ENCODE measurements at places on chromosomes 4 and X.

DNA sequence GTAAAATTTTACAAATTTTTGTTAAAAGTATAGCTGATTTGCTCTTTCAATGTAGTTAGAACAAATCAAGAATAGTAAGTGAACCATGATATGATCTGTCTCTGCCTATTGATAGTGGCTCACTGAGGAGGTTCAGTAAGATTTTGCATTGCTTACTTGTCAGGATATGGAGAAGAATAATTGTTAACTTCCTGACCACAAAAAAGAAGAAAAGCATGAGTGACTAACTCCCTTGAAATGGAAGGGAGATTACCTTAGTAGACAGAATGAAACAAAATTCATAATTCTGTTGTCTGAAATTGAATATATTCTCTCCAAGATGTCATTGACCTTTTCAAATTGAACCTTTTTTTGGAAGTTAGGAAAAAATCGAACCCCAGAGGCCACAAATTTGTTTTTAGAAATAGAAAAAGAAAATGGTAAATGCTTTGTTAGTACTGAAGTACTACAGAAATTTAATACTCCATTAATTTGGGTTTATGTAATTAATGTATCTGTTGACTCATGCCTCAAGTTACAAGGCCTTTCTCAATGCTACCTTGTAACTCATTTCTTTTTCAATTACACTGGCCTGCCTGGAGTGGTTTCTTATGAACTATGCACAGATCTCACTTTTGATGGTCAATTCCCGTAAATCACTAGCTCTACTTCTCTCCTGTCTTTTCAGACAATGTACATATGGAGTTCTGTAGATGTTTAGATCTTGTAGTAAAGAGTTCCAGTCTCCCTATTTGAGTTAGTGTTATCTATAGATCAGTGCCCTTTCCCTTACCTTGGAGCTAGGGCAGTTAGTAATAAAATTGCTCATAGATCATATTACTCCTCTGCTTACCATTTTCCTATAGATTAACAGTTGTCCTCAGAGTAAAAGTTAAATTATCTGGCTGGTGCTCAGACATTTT is 139.3 kb downstream of the TLL1 start:
- DNase-seq, result no peak

DNA sequence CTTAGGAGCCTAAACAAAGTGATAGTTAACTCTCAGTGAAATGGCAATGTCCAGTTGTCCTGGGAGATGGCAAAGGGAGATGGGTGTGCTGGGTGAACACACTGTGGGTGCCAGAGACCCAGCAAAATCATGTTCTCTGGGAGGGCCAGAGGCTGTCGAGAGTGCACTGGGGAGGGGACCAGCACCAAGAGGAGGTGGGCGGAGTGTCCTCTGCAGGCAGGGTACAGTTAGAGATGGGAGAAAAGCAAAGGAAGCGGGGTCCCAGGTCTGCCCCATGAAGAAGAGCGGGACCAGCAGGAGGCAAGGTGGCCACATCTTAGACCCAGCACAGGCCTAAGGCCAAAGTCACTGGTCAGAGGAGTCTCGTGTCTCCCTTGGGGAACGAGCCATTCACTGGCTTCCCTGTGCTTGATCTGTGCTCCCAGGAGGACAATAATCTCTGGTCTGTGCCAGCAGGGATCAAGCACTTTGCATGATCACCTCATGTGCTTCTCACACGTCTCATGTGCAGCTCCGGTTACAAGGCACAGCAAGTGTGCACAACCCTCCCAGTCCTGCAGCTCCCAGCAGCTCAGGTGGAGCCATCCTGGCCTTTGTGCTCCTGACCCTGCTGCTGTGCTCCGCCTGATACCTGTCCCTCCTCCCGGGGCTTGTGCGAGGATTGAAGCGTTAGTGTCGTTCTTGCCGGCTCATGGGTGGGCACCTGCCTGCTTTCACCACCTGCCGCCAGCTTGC is 100.9 kb downstream of the FAM53A start:
- DNase-seq, result no peak

- no peak for DNase-seq
Observed at GRCh38 chrX:7088968-7089615, 58.4 kb upstream of the STS start.

DNA sequence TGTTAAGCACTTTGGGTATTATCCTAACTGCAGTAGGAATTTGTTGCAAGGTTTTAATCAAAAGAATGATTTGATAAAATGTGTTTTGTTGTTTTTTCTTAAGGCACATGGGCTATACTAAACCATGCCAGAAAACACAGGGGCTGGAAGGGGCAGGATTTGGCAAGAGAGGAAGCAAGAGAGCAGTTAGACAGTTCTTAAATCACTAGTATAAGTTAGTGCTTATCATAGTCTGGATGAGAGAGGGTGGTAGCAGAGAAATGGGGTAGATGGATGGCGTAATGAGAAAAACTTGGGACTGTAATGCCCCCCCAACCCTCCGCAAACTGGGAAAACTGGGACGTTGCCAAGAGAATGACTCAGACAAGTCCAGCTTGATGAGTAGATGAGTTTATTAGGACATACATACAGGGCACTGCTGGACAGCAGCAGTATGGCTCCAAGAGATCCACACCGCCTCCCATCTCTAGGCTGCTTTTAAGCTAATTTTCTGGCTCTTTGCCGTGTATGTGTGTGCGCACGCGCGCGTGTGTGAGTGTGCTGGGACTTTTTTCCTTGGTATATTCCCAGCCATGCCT is 151.5 kb downstream of the PDLIM5 start:
- peak; percentile 43 for DNase-seq

DNA sequence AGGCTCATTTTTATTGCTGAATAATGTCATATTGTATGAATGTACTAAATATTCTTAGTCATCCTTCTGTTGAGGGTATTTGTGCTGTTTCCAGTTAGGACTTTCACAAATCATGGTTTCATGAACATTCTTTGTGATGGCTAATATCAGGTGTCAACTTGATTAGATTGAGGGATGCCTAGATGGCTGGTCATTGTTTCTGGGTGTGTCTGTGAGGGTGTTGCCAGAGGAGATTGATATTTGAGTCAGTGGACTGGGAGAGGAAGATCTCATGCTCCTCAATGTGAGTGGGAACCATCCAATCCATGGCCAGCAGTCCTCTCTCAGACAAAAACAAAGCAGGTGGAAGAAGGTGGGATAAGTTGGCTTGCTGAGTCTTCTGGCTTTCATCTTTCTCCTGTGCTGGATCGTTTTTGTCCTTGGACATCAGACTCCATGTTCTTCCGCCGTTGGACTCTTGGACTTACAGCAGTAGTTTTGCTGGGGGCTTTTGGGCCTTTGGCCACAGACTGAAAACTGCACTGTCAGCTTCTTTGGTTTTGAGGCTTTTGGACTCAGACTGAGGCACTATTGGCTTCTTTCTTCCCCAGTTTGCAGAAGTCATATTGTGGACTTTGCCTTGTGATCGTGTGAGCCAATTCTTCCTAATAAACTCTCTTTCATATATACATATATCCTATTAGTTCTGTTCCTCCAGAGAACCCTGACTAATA is 11.9 kb upstream of the HS3ST1 start:
- DNase-seq, result no peak

- no peak for DNase-seq
Observed at GRCh38 chr4:168154546-168155277, 62.4 kb downstream of the ANXA10 start.

DNA sequence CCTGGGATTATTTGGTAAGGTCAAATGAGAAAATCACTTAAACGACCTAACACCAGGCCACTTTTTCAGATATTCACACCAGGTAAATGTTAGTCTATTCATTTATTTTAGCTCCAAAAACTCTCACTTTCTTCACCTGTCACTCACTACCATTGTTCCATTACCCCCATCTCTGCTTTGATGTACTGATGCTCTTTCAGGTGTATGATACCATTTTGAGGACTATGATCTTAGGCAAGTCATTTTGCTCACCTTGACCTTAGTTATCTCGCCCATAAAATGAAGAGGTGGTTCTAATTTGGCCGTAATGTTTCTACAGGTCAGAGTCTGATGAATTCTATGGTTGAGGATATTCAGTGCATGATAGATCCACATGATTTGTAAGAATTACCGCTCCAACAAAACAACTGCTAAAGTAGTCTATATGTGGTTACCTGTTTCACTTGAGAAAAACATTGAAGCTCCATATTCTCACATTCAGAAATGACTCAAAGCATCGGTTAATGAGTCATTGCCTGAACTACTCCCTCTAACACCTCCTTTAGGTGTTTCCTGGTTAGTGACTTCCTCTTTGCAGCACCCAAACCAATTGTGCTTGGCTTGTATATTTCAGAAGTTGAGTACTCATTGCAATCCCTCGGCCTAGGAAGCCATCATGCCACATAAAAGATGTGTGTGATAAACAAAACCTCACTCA is 4.5 kb downstream of the DTHD1 start:
- DNase-seq, result no peak

DNA sequence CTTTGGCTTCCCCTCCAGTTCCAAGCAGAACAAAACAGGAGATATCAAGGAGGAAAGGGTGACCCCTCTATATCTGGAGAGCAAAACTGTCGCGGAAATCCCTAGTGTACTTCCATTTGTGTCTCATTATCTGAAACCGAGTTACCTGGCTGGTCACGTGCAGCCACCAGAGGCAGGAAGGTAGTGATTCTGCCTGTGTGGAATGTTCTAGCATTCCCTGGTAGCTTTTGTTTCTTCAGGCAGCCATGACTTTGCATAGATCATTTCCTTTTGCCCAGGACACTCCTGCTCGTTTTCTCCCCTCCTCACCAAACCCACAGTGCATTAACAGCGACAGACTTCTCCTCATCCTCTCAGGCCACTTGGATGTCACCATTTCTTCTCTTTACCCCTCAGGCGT is 107.9 kb downstream of the PTTG2 start:
- no peak for DNase-seq

DNA sequence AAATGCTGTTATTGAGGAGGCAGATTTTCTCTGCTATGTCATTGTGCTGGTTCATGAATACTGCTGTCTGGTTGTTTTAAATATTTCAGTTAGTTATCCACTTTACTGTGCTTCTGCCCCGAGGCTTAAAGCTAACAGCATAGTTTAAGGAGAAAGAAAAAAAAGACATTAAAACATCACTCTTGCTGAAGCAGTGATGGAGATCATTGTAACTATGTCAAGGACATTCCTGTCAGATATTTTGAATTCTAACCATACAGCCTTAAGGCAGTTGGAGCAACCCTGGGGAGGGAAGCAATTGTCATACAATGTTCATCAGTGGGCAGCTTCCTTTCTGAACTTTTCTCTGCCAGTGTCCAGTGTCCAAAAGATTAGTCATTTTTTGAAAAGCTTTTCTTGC is 199.0 kb upstream of the DDX53 start:
- peak; percentile 0 for DNase-seq

DNA sequence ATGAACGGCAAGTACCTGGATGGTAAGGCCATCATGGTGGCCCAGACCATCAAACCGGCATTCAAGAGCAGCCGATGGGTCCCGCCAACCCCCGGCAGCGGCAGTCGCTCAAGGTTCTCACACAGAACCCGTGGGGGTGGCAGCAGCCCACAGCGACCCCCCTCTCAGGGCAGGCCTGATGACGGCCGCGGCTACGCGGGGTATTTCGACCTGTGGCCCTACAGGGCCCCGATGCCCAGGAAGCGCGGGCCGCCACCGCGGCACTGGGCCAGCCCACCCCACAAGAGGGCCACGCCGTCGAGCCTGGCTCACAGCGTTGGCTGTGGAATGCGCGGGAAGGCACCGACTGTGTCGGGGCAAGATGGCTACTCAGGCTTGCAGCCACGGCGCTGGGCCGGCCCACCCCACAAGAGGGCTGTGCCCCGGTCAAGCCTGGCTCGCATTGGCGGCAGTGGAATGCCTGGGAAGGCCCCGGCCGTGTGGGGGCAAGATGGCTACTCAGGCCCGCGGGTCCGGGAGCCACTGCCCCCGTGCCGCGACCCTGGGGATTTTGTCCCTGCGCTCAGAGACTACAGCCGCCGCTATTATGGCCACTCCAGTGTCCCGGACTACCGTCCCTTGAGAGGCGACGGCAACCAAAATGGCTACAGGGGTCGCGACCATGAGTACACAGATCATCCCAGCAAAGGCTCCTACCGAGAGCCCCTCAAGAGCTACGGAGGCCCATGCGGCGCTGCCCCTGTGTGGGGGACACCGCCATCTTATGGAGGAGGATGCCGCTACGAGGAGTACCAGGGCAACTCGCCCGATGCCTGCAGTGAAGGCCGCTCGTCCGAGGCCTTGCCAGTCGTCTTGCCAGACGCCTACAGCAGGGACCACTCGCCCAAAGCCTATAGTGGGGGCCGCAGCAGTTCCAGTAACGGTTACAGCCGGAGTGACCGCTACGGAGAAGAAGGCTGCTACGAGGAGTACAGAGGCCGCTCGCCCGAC is 731 bp downstream of the RBMXL3 start:
- DNase-seq, result no peak

DNA sequence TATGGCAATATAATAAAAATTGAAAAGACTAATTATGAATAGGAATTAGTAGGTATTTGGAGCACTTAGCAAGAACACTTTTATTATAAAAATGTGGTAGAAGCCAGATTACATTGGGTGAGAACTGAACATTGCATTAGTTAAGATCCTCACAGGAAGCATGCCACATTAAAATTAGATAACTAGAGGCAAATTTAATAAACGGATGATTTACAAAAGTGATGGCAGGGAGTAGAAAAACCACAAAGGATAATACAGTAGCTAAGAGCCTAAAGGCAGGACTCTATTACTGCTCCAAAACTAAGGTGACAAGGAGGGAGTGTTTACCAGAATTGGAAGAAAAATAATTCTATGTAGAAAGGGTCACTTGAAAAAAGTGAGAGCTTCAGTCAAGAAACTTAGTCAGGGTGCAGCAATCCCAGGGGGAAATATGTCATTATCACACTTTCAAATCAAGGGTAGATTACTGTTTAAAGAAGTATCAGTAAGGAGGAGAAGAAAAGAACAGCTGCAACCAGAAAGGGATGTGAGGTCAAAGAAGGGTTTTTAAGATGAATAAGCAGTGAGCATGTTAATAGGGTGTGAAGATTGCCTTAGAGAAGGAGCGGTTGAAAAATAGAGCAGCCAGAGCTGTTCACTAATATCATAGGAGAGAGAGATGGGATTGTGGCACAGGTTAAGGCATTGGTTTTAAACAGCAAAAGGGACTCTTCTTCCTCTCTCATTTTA is 84.6 kb downstream of the NDST4 start:
- DNase-seq, result no peak

- no peak for DNase-seq
Observed at GRCh38 chrX:134886002-134886596, 104.7 kb upstream of the SMIM10 start.

DNA sequence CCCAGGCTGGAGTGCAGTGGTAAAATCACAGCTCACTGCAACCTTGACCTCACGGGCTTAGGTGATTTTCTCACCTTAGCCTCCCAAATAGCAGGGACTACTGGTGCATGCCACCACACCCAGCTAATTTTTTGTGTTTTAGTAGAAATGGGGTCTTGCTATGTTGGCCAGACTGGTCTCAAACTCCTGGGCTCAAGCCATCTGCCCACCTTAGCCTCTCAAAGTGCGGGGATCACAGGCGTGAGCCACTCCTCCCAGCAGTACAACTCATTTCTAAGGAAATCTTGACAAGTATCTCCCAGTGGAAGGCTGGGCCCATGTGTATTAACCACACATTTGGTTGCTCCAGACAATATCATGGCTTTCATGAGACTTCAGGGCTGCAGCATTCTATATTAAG is 20.4 kb upstream of the PDLIM5 start:
- DNase-seq, result no peak

- DNase-seq, result no peak
Observed at GRCh38 chr4:107654694-107655093, 65.3 kb downstream of the PAPSS1 start.

Measured in AG10803 (cell line).